Left renal pelvis (tissue), 4 donors: ENCODE measurements at places on chromosomes 11 and 22. TPM values are rescaled to one million over a fixed set of nuclear protein-coding genes. Genes with fewer than 3 reads are reported as not detected.

IRAG1 gene
- polyA plus RNA-seq: 10.5 TPM

ATG16L2 gene
- 22.8 TPM for polyA plus RNA-seq

CYTH4 gene
- polyA plus RNA-seq: 3.9 TPM

LAYN gene
- polyA plus RNA-seq: 8.7 TPM

OR52B4 gene
- not detected for polyA plus RNA-seq

CALCA gene
- 14.9 TPM for polyA plus RNA-seq

GDPD5 gene
- 13.7 TPM for polyA plus RNA-seq

DNA sequence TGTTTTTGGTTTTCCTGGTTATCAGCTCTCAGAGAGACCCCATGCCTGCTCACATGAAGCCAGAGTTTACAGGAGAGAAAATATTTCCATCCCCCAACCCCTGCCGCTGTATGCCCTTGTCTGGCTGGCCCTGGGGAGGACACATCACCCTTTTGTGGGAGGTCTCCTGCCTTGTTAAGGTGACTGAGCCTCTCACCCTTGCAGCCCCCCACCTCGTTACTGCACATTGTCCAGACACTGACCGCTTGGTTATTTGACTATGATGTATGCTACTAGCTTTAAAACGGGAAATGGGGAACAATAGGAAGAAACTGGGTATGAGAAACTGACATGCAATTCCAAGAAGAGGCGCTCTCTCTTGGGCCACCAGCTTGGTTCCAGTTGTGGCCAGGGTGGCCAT, 51.1 kb upstream of the RFPL3 start:
- no peak for DNase-seq

- no peak for DNase-seq
Measured at GRCh38 chr11:126139111-126140091, 72.0 kb downstream of the RPUSD4 start.

- DNase-seq: peak; percentile 60
Measured at GRCh38 chr22:35627267-35628041, 10.3 kb upstream of the MB start.

DNA sequence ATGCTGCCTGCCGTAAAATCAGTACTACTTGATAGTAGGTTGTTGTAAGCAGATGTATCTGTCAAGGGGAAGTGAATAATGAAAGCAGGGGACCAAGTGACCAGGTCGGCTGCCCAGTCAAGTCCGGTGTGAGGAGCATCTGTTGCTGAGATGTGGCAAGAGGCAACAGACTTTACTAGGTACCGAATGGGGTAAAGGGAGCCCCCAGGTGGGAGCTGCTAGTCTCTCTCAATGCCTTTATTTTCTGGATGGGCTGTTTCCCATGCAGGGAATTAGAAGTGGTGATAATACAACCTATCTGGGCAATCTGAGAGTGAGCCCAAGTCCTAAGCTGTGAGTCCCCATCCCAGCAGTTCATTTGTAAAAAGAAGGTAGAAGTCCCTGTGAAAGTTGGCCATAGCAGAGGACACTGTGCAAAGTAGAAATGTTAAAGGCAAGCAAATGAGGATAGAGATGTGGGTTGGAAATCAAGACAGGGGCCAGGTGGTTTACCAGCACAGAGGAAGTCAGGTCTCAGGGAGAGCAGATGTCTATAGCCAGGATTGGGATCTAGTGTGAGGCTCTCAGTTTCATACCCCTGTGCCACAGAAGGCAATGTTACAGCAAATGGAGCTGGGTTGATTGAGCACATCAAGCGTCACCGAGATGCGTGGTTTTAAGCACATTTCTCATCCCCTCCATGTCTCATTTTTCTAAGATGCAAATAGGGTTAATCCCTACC, 90.7 kb upstream of the RAG2 start:
- no peak for DNase-seq

DNA sequence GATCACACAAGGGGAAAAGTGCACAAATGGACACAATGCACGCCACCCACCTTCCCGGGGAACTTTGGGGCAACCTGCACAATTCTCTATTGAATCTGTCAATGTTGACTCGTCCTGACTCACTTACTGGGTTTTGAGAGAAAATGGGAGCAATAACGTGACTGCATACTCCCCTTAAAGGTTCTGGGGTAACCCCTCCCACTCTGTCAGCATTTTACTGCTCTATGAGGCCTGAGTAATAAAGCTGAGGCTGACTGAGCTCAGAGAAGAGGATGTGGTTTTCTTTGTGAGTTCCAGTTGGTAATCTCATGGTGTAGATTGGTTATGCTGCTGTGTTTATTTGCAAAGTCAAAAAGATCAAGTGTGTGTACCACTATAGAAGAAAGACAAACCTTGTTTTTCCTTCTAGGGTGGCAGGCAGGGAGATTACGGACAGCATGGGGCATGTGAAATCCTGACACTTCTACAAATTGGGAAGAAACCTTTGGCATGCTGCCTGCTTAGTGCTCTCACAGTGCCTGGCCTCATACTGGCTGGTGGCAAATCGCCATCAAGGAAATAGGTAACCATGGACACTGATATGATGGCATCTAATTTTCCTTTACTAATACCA, 16.1 kb upstream of the APOA1 start:
- DNase-seq: no peak

DNA sequence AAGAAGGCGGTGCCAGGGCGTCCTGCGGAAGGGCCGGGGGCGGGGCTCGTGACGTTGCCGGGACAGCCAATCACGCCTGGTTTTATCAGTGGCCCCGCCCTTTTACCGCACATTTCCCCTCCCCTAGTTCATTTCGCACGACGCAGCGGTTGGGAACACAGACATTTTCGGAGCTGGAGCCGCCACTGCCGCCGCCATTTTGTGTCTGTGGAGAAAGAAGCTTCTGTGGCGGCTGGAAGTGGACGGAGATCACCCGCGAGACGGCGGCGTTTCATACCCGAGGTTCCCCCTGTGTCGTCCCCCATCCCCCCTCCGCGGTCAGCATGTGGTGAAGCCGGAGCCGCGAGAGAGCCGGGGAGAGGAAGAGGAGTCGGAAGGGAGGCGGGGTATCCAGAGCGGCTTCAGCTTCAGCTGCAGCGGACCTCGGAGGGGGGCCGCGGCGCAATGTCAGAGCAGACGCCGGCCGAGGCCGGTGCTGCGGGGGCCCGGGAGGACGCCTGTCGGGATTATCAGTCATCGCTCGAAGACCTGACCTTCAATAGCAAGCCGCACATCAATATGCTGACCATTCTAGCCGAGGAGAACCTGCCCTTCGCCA, at the start of gene PCF11:
PCF11 (plus strand) TSS at position 136 of the 598 bp plus-strand sequence; CDS start at position 445, 309 bp downstream.
- no peak for DNase-seq

DNA sequence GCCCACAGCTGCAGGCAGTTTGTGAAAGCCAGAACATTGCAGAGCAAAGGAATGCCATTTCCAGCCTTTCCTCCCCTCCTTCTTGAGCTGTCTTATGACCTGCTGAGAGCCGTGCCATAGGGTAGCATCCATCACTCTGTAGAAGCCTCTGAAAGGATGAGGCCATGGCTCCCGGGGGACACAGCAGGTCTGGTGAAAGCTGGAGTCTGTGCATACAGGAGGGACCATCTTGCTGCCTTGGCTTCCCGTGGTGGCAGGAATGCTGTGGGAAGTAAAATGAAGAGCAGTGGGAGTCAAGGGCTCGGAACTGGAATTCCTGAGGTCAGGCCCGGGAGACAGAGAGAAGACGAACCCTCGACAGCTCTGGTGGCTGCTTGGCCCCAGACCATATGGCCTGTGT, 30.9 kb downstream of the ANO1 start:
- no peak for DNase-seq

- no peak for DNase-seq
Measured at GRCh38 chr22:42716221-42716620, 4.4 kb downstream of the A4GALT start.

- DNase-seq: no peak
Measured at GRCh38 chr11:44928816-44929215, 21.9 kb downstream of the TP53I11 start.

DNA sequence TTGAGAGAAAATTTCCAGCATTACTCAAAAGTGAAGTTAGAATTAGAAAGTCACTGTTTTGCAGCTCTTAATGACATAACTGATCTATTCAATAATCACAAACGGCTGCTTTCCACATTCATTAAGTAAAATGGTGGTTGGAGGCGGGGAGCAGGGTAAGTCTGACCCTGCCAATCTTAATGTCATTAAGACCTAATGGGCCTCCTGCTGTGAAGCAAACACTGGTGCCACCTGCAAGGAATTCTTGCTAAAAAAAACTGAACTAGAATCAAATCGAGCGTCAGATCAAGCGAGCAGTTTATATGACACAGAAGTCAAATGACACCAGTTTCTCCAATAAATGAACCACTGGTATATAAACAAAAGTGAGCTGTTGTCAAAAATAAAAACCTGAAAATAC, 351.5 kb downstream of the BRD1 start:
- no peak for DNase-seq
